Right atrium auricular region (tissue), 2 donors: ENCODE measurements at places on chromosomes 5 and 9.

- DNase-seq: no peak
Observed at GRCh38 chr9:109812331-109812730, 32.3 kb downstream of the PALM2AKAP2 start.

DNA sequence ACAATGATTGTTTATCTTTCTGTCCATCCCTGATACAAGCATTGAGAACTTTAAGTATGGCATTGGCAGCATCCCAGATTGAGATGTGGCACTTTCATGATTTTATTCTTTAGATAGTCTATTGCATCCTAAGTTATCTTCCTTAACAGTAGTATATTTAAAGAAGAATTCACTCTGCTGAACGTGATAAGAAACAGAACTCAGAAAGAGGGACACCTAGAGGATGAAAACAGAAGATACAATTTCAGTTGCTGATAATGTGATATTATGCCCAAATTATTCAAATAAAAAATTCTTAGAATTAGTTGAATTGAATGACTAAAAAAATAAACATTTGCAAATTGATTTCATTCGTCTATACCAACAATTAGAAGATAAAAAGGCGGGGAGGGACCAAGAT, 218.1 kb upstream of the DMRTA1 start:
- no peak for DNase-seq

DNA sequence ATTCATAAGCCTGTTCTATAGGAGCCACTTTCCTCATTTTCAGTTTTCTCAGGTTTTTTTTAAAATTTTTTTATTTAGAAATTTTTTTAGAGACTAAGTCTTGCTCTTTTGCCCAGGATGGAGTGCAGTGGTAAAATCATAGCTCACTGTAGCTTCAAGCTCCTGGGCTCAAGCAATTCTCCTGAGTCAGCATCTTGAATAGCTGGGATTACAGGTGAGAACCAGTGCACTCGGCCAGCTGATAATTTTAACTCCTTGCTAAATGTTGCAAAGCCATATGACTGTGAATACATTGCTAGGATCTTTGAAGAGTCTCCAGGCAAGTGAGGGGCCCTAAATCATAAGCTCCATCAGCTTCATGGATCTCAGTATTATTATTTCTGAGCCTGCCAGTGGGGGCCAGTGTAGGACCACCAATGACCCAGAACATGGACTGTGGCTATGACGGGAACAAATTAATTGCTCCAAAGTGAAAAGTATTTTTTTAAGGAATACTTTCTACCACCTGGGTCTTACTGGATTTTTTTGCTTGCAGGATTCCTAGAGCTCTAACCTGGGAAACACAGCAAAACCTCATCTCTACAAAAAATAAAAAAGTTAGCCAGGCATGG, 5.7 kb upstream of the GAPVD1 start:
- no peak for DNase-seq

DNA sequence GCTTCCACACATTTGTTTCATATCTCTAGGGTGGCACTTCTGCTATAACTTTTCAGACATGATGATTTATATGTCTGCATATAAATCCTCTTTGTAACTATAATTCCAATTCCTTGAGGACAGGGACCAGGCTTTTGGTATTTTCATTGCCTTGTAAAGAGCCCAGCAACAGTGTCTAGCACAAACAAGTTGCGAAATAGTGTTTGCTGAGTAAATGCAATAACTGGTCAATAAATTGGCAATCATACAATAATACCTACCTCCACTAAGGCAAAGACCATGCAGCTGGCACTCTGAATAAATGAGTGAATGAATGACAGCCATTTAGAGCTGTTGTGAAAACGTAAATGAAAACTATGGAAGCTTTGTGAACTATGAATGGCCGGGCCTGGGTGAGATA, 564.0 kb upstream of the ZNF462 start:
- no peak for DNase-seq

GRCh38 chr9:127336506-127337352, 60.2 kb upstream of the SLC2A8 start:
- peak; percentile 96 for DNase-seq
